ENCODE measurements at places on chromosomes 7 and 10. TPM values are rescaled to one million over a fixed set of nuclear protein-coding genes. Genes with fewer than 3 reads are reported as not detected.

POLR2J2 gene
- total RNA-seq, result 1.5 TPM

CHAT gene
- total RNA-seq, result not detected

H2BK1 gene
- not detected for total RNA-seq

ANKRD2 gene
- total RNA-seq, result 1.8 TPM

Measured in fibroblast of lung (primary cell).